ENCODE measurements at places on chromosomes 1 and 21. TPM values are rescaled to one million over a fixed set of nuclear protein-coding genes. Genes with fewer than 3 reads are reported as not detected.

- no peak for DNase-seq
Observed at GRCh38 chr1:232542633-232543593, 87.0 kb downstream of the SIPA1L2 start.

- DNase-seq = no peak
Observed at GRCh38 chr1:212186427-212187207, 98.6 kb upstream of the PPP2R5A start.

DNA sequence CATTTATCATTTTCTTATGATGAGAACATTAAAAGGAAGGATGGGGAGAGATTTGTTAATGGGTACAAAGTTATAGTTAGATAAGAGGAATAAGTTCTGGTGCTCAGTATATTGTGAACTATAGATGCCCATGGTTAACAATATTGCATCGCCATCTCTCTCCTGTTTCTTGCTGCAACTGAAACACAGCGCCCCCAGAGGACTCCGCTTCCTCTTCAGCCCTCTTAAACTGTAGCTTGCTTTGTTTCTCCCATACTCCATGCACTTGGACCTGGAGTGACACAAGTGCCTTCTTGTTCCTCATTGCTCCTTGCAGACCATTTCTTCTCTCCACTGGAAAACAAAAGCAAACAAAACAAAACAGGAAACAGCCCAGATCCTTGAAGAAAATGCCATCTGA lies 70.1 kb upstream of the NTPCR start:
- DNase-seq = no peak

The KANK4 gene
- total RNA-seq = not detected

- DNase-seq = no peak
Observed at GRCh38 chr1:18324246-18324645, 156.5 kb upstream of the KLHDC7A start.

- DNase-seq = no peak
Observed at GRCh38 chr1:59076612-59077011, 220.3 kb upstream of the FGGY start.

The INKA2 gene
- 4.3 TPM for total RNA-seq

DNA sequence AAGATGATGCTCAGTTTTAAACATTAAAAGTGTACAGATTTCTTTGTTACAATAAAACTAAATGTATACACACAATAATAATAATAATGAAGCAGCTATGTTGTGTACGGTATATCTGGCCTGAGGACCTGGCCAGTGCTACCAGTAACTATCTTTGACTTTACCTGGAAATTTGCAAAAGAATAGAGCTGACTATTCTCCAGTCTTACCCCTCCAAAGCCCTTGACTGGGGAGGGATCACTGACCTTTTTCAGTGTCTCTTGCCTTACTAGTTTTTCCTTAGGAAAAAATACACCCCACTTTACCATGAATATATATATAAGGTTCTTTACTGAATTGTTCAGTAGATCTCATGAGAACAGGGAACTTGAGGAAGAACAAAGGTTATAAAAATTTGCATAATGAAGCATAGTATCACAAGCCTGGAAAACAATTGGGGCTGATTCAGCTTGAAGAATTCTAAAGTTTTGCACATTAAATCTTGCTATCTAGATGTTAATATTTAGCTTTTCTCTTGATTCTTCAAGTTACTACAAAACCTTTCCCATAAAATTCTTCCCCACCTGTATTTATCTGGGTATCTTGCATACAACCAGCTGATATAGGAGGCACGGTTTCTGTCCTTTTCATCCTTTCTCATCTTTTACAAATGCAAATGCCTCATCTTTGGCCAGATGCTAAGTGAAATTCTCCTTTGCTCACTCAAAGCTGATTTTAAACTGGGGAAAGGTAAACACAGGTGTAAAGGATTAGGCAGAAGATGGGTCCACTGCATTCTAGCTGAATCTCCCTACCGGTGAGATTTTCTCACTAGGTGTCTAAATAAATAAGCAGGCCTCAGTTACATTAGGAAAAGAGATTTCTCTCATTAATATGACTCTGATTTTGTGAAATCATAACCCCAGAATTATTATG lies 25.0 kb upstream of the SLAMF1 start:
- DNase-seq = no peak

Measured in activated T-cell treated with anti-CD3 and anti-CD28 coated beads, Interleukin-2, amount 50 U/mL, for 72 hours (primary cell).